ENCODE measurements at places on chromosomes 5 and 9. TPM values are rescaled to one million over a fixed set of nuclear protein-coding genes. Genes with fewer than 3 reads are reported as not detected.
A peak's percentile ranks its signal among the peaks of the same experiment; 100 is the strongest.

GRCh38 chr5:170067152-170067551 is 38.5 kb upstream of the FOXI1 start:
- DNase-seq, result no peak

DNA sequence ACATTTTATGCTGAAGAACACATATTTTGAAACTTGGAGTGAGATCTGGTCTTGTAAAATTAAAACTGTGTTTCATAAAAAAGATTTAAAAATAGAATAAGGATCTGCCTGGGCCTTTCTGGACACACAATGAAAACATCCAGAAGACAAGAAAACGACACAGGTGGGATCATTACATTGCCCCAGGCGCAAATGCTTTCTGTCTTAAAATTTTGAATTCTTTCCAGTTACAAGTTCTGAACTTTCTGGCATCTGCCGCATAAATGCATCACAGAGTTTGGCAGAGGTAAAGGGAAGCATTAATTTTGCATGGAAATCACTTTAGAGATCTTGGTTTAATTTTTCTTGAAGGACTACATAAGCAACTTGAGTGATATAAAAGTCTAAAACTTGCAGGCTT is 219.6 kb downstream of the WDR70 start:
- DNase-seq, result no peak

DNA sequence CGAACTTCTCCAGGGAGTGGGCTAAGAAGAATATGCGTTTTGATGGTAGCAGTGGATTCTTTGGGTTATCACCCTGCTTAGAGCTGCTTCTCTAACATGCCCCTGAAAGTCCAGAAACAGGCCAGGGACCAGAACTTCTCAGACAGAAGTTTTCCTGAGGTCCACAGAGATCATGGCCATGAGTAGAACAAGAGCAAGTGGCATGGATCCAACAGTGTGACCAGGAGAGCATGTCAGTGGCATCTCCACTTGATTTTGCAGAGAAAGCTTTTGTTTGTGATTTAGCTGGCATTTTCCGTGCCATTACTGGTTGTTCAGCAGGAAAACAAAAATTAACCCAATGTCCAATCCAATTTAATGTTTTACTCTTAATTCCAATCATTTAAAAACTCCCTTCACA is 298.5 kb upstream of the CD180 start:
- no peak for DNase-seq

DNA sequence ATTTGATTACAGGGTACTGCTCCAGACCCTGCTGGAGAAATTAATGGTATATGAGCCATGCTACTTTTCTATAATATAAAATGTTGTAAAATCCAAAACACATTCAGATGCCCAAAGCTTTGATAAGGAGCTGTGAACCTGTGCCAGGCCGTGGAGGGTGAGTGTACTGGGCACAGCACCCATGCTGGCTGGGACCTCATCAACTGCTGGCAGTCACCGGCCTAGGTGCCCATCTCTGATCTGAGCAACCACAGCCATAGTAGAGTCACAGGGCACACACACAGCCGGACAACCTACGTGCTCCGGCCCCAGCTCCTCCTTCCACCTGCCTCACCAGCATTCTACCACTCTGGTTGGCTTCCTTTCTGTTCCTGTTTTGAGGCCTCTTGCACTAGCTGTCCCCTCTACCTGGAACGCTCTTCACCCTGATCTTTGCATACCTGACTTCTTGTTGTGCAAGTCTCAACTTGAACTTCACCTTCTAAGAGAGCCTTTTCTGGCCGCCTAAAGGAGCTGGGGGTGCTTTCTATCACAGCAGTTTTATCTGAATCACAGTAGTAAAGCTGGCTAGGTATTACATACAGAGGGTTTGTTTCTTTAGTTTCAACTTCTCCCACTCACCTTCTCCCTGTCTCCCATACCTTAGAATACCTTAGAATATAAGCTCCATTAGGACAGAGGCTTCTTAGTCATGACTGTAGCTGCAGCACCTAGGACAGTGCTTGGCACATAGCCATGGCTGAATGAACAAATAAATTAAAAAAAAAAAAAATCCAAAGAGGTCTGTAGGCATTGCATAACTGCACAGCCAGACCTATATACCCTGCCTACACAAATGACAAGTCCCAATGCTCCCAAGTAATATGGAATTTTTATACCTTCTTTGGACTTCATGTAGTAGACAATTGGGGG is 51.7 kb downstream of the MED27 start:
- DNase-seq, result no peak

DNA sequence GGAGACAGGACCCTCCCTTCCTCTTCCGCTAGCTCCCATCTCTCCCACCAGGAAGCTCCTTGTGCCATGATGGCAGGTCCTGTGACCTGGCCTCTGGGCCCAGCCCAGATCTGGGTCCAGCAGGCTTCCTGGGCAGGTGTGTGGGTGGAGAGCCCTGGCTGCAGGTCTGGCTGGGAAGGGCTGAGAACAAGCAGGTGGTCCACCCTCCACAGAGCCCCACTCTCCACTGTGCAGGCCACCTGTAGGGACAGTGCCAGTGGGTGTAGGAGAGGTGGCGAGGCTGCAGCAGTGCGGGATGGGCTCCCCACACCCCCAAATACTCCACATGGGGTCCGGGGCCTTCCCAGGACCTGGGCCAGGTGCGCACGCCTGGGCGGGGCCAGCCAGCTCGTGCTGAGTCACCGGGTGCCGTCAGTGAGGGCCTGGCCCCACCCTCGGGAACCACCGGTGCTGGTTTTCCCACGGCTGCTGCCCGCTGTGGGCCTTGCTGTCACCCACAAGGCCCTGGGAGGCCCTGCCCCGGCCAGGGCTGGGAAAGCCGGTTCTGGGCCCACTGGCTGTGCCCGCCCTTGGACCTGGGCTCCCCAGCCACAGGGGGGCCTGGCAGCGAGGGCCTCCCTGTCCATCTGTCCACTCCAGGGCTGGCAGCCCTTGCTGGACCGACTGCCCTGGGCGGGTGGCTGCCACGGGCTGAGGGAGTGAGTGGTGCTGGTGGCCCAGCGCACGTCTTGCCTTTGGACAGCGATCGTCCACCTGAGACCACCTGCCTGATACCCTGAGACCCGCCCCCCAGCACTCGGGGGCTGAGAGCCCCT is 9.3 kb upstream of the NRARP start:
- no peak for DNase-seq

DNA sequence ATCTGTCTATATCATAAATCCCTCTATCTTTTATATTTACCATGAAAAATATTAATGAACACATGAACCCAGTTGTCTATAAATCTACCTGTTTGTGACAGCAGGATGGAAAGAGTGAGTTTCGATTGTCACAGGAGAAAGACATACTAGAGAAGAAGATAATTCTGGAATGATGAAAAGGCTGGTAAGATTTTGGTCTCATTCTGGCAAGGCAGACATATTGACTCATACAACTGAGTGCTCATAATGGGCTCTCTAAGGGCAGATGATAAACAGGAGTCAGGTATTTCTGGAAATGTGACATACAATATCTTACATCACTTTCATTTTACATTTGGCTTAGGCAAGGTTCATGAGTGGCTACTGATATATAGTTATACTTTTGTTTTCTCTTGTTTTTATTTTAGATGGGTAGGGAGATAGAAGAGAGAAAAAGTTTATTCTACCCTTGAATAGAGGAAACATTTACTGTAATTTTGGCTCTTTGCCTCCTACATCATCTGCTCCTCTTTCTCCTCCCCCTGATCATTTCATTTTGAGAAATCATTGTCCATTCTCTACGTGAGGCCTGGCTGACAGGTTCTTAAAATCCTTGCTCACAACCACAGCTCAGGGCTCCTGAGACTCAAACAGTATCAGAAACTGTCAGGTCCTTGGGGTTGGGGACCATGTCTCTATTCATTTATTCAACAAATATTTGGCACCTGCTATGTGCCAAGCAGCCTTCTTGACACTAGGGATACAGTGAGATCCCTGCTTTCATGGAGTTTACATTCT is 14.4 kb downstream of the ELOVL7 start:
- DNase-seq, result no peak

GRCh38 chr9:127963359-127964064 is 17.3 kb downstream of the EEIG1 start:
- no peak for DNase-seq

GRCh38 chr5:143241892-143242291 is 161.6 kb downstream of the NR3C1 start:
- DNase-seq, result no peak

DNA sequence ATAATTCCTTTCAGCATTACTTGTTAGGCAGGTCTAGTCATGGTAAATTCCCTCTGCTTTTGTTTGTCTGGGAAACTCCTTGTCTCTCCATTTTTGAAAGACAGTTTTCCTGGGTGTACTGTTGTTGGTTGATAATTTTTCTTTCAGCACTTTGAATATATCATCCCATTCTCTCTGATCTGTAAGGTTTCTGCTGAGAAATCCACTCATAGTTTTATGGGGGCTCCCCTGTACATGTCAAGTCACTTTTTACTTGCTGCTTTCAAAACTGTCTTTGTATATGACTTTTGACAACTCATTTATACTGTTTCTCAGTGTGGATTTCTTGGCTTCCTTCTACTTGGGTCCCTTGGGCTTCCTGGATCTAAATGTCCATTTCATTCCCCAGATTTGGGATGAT is 16.5 kb downstream of the MEIKIN start:
- DNase-seq, result no peak

DNA sequence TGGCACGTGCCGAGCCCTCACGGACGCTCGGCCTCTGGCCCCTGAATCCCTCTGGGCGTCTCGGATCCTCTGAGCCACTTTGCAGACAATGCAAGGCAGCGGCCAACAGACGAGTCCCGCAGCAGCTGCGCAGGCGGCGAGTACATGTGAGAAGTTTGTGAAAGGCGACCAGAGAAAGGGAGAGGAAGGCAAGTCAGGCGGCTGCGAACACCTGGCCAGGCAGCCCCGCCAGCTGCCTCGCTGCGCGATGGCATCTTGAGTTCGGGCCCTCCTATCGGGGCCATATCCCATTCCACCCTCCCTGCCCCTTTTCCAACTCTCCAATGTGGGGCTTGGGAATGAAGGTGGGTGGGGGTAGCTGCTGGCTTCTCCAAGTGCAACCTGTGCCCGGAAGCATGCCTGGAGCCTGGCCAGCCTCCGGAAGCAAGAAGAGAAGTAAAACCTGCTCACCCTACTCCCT is 4.5 kb upstream of the POU4F3 start:
- peak; percentile 56 for DNase-seq

GRCh38 chr9:80875947-80876346 is 813.4 kb downstream of the TLE1 start:
- DNase-seq, result no peak

DNA sequence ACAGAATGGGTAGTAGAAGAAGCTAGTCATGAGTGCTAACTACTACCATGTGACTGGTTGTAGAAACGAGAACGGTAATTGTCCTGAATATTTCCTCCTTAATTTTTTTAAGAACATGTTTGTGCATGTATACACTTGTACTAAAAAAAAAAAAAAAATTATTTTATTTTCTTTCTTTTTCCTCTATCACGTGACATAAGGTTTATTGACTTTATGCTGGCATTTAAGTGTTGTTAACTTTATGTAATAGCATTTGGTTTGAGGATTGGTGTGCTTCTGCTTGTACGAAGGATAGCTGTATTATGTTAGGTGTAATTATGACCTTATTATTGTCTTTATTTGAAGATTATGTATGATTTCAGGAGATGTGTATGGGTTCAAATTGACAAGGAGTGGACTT is 349.1 kb upstream of the PTPRD start:
- DNase-seq, result no peak

GRCh38 chr5:9623661-9624060 is 6.5 kb downstream of the TAS2R1 start:
- DNase-seq, result no peak

DNA sequence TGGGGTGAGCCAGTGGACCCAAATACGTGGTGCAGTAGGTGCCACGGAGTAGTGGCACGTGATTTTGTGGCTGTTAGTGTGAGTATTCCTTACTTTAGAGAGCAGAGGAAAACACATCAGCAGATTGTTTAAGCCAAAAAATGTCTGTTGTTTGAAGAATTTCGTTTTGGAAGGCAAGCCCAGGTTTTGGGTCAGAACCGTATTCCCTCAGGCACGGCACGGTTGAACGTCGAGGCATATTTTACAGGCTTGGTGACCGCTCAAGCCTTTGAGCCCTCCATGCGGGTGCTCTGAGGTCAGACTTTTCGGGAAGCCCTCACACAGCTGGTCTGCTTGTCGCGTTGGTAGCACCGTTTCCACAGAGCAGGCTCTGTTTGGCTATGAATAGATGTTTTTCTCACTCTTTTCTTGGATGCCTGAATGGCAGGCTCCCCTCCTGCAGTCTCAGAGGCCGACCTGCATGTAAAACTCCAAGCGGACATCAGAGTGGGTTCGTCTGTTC is 27.2 kb downstream of the NEK6 start:
- DNase-seq, result no peak

DNA sequence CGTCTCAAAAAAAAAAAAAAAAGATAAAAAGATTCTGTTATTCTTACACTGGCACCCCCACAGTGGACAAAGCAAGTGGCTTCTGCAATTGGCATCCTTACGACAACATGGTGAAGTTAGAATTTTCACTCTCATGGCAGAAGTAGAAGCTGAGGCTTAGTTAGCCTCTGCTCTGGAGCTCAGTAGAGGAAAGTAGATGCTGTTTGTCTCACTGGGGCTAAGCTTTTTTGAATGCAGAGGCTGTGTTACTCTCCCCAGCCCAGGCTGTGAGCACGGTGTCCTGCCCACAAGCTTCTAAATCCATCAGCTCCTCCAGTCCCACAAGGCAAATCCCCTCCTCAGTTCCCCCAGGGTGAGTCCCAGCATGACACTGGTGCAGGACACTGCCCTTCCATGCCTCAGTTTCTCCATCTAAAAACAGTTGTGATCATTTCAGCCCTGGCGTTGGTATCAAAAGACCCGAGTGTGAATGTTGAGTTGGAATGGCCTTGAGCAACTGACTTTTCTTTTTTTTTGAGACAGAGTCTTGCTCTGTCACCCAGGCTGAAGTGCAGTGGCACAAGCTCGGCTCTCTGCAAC is 22.6 kb upstream of the PHF19 start:
- no peak for DNase-seq

DNA sequence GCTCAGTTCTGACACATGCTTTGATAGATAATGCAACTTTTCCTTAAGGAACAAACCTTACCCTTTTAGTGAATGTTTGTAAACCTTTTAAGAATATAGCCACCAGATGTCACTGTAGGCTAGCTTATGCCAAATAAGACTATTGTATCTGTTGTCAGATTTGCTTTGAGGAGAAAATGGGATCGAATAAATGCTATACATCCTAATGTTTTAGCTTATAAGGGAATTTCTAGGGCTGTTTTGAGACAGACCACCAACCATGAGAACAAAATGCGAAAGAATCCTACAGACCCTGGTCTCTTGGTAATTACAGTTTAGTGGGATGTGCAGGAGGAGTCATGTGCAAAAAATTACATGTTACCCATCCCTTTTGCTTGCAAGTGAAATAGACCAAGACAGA is 127.6 kb upstream of the NMUR2 start:
- no peak for DNase-seq

GRCh38 chr9:19922476-19923118 is 133.8 kb upstream of the SLC24A2 start:
- DNase-seq, result peak; percentile 44

GRCh38 chr9:124377551-124378406 is 37.5 kb downstream of the PSMB7 start:
- no peak for DNase-seq

Gene SOWAHA
- total RNA-seq, result 0.11 TPM

Gene ZBTB6
- 9.6 TPM for total RNA-seq

Gene MSX2
- 0.73 TPM for total RNA-seq

Gene SLC34A3
- total RNA-seq, result 0.13 TPM

Gene WNK2
- 113 TPM for total RNA-seq

Gene ABL1
- 89.1 TPM for total RNA-seq

Gene SLCO6A1
- 0.42 TPM for total RNA-seq

Gene ENTREP1
- total RNA-seq, result 21.1 TPM

Gene CAMK2A
- total RNA-seq, result 0.14 TPM

Gene FAM221B
- total RNA-seq, result not detected

Gene PDCD1LG2
- not detected for total RNA-seq
